ENCODE measurements at places on chromosomes 4 and X.

GRCh38 chr4:128776794-128777216 is 32.7 kb upstream of the JADE1 start:
- no peak for DNase-seq

DNA sequence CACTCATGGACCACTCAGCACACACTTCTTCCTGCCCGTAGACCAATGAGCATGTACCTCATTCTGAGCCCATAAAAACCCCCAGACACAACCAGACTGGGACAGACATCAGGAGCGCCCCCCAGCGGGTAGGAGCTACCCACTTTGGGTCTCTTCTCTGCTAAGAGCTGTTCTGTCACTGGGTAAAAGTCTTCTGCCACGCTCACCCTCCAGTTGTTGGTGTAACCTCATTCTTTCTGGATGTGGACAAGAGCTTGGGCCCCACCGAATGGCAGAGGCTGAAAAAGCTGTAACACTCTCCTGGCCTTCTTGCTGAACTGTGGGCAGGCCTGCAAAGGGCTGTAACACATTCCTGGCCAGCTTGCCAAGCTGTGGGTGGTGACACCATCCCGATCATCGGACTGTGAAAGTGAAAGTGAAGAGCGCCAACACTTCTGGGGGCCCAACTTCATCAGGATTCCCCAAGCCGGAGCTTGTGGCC is 137.6 kb downstream of the TECRL start:
- no peak for DNase-seq

DNA sequence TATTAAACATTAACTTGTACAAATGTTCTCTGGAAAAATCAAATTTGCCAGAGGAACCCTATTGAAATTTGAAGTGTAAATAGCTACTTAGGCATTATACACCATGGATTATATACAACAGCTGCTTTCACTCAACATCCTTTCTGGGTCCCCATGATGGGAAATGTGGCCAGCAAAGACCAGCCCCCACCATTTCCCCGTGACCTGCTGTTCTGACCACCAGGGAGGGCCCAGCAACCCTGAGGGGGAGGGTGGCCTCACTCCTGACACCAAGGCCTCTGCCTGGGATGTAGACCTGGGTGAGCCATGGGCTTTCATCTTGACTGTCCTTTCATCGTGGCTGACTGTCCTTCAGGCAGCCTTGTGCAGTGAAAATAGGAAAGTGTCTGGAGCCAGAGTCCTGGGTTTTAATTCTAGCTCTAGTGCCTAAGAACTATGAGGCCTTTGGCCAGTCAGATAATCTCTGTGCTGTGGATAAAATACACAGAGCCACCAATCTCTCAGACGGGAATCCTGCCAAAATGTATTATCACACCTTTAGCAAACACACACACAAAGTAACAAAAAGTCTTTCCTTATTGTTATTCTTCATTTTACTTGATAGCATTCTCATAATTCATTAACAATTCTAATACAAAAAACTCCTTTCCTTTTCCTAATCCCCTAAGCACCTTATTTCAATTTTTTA is 45.1 kb downstream of the NR3C2 start:
- no peak for DNase-seq

DNA sequence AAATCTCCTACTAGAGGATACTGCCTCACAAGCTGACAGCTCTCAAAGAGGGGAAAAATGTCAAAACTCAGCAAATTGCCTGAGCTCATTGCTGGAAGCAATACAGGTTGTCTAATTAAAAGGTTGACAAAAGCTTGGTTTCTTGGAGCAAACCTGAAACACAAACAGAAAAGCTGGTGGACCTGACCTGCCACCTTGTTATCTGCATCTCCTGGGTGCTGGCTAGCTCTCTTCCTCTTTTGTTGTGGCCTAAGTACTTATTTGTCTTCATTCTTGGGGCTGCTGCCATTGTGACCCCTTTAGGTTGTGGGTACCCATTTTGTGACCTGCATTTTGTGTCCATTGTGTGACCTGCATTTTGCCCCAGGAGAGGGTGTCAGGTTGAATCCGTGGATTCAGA is 184.5 kb downstream of the KIT start:
- DNase-seq: no peak

GRCh38 chr4:57494821-57495220 is 384.6 kb upstream of the IGFBP7 start:
- no peak for DNase-seq

DNA sequence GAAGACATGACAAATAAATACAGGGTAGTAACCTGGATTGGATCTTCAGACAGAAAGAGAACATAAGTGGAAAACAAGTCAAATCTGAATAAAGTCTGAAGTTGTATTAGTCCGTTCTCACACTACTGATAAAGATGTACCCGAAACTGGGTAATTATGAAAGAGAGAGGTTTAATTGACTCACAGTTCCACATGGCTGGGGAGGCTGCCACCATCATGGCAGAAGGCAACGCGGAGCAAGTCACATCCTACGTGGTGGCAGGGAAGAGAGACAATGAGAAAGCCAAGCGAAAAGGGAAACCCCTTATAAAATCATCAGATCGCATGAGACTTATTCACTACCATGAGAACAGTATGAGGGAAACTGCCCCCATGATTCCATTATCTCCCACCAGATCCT is 82.8 kb downstream of the USP46 start:
- no peak for DNase-seq

GRCh38 chr4:142287371-142287770 is 558.7 kb downstream of the INPP4B start:
- no peak for DNase-seq

DNA sequence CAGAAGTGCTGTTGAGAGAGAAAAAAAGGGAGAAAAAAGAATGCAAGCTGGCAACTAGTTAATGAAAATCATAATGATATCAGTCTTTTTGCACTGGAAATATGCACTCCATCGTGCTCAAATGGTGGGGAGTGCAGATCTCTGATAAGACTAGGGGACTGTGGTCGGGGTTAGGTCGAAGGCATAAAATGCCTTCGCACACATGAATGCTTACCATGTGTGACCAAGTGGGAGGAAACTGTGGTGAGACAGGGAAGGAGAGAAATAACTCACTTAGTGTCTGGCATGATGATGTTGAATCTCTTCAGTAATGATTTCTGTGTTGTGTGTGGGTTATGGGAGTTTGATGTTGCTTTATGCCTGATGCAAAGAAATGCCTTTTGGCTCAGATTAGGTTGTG is 358.9 kb downstream of the FBXO8 start:
- DNase-seq: no peak

DNA sequence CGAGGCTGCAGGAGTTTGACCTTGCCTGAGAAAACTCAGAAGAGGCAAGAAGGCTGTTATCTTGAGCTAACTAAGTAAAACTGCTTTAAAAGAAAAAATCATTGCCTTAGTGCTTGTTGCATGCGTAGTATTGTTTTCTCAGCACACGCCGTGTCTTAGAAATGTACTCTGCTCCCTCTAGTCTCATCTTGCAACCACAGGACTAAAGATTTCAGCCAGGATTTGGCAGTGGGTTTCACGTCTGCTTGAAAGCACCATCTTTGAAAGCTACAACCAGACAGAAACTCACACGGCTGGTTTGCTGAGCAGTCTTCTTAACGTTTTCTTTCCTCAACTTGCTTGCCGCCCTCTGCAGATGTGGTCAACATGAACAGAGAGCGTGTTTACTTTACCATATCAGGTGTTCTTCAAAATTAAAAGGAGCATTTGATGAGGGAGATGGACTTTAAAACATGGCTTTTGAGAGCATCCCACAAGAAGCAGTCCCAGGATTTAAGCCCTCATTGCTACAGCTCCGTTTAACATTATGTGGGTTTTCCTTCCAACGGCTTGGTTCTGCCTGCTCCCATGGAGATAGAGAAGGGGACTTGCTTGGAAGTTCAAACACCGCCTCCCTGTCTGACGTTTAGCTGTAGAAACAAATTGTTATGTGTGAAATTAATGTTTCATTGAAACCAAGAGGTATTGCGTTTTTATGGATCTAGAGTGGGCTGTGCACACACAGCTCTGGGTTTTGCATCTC is 3.4 kb downstream of the SORCS2 start:
- no peak for DNase-seq

- DNase-seq: no peak
Observed at GRCh38 chrX:38627683-38628082, 66.3 kb downstream of the TSPAN7 start.

Measured in substantia nigra (tissue), 51 donors.